ENCODE measurements at places on chromosomes 5 and 9. TPM values are rescaled to one million over a fixed set of nuclear protein-coding genes. Genes with fewer than 3 reads are reported as not detected.
A peak's percentile ranks its signal among the peaks of the same experiment; 100 is the strongest.

Gene RABGAP1
- 46.2 TPM for polyA plus RNA-seq

DNA sequence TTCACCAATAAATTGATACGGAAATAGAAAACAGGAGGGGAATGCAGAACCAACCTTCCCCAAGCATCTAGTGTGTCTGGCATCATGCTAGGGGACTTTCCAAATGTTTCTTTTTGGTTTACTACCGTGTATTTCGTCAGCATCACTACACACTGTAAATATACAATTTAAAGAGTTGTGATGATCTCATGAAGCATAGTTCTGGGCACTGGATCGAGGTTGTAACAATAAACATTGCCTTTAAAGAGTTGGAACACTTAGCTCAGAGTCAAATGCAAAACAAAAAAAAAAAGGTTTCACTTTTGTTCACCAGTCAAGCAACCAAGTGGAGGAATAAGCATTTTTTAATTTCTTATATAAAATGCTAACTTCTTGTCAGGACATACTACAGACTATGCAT is 2.9 kb upstream of the SCAI start:
- no peak for DNase-seq

DNA sequence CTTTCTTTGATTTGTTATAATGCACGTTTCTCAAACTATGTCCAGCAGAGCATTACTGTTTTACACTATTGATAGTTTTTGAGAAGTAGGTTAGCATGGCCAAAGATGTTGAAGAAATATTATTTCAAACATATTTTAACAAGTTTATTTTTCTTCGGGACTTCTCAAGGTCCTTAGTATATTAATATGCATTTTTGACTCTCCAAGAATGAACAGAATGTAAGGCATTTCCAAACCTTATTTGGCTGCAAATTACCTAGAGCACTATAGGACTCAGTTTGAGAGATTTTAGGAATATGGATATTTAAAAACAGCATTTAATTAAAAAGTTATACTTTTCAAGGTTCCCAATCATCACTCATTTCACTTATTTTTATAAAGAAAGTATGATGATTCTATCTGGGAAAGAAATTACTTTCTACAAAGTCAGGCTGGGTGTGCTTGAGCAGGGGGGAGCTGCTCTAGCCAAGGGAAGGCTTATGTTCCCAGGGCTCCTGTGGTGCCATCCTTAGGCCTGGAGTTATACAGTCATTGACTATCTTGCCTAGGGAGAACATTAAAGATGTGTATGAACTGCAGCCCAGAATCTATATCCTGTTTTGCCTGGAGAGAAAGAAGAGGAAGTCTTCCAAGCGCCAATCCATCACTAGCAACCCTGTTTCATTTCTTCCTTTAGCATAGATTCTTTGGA is 27.6 kb upstream of the NREP start:
- DNase-seq = no peak

DNA sequence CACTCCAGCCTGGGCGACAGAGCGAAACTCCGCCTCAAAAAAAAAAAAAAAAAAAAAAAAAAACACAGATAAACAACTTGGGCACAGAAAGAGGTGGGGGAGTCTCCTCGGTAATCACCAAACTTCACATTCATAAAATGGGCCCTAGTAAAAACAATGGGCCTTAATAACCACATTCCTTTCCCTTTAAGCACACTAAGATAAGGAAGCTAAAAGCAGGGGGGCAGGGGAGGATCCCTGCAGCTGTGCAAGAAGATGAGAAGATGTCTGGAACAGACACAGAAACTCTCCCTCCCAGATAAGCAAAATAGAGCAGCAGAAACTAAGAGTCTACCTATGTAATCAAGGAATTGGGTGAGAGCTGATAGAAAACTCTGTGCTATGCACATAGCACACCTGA is 111.2 kb upstream of the FAM174A start:
- no peak for DNase-seq

Gene TAF1L
- polyA plus RNA-seq = 0.01 TPM

Gene FAXDC2
- polyA plus RNA-seq = 47.8 TPM

DNA sequence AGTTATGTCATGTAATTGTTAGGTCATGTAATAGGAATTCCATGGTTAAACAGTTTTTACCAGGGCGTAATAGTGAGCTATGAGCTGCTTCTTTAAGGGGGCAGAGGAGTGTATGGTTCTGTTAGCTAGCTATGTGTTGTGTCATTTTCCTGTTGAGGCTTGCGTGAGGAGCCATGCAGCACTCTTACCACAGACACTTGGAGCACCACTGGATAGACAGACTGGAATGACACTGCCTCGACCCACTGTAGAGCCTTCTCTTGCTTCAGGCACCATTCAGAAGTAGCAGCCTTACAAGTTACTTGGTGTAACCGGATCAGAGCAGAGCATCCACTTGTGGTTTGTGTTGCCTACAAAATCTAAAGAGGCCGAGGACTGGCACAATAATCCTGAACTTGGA is 28.3 kb upstream of the STOM start:
- DNase-seq = peak; percentile 49
